ENCODE measurements at places on chromosomes 13 and 19.

DNA sequence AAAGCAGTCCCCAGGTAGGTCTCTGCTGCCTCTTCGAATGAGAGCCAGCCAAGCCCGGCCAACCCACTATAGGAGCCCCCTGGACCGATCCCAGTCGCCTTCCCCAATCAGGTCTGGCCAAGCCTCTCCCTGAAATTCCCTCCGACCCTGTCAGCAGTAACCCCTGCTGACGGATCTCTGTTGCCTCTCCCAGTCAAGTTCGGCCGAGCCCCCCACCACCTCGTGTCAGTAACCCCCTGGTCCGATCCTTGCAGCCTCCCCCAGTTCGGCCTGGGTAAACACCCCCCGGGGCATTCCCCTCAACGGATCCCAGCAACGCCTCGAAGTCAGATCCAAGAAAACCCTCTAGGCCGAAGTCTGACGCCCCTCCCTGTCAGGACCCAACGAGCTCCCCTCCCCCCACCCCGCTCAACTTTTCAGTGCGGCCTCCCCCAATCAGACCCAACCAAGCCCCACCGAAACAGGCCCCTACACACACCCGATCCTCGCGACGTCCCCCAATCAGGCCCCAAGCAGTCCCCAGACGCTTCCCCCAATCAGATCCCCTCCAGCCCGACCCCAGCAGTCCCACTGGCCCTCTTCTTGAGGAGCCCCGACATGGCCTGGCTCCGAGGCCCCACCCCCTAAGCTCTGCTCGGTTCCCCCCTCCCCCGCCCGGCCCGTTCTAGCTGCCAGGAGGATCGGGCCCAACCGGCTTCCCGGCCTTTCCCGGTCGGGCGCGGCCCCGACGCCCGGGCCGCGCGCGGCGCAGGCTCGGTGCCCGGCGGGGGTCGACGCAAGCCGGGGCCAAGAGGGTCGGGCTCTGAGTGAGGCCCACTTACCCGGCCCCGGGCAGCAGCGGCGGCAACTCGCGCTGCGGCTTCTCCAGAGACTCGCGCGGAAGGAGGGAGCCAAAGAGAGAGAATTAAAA, 1.8 kb downstream of the TNPO2 start:
- peak; percentile 56 for DNase-seq

DNA sequence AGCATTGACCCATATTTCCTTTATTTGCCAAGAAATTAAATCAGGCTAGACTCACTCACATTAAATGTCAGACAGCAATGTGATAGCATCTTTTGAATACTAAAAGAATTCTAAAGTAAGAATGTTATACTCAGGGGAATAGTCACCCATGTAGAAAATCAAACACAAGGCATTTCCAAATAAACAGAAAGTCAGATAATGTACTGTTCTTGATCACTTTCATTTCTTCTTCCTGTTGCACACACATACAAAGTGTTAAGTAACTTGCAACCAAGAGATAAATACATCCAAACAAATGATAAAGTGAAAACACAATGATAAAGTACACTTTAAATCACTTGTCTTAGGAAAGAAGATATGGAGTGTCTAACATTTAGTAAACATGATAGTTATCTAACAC, 1366.6 kb upstream of the MIR17HG start:
- DNase-seq, result no peak

- DNase-seq, result no peak
These were observed 496.7 kb downstream of the EFNB2 start for GRCh38 chr13:106038752-106039151.

DNA sequence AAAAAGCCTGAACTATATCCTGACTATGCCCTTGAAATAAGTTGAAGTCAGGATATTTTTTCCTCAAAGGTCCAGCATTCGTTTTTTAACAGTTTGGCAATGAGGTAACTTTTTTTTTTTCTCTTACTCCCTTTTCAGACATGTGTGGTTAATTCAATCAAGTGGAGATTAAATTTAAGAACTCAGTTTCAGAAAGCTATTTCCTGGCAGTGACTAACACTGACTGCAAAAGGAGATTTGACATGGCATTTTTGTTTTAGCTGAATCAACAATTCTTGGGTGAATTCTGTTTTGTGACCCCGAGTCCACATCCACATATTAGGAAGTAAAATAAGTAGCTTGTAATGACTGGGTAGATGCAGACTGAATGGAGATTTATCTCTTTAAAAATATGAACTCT, 716.4 kb downstream of the PCDH9 start:
- DNase-seq, result no peak

GRCh38 chr19:57829316-57829715, 783 bp upstream of the ZNF587B start:
- DNase-seq, result no peak

All from activated CD4-positive, alpha-beta T cell treated with anti-CD3 and anti-CD28 coated beads, Interleukin-2, amount 50 U/mL, for 48 hours (primary cell).